Activated gamma-delta T cell treated with anti-CD3 and anti-CD28 coated beads, Interleukin-2, amount 50 U/mL, for 16 hours (primary cell): ENCODE measurements at places on chromosomes 2 and 18.

DNA sequence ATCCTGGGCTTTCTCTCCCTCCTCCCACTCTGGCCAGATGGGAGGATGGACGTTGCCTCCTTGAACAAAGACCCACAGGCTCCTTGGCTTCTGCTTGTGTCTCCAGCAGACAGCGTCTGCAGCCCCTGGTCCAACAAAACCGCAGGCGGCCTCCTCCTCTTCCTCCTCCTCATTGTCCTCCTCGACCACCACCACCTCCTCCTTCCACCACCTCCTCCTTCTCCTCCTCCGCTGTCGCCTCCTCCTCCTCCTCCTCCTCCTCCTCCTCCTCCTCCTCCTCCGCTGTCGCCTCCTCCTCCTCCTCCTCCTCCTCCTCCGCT, 45.7 kb upstream of the ALPP start:
- DNase-seq: no peak

DNA sequence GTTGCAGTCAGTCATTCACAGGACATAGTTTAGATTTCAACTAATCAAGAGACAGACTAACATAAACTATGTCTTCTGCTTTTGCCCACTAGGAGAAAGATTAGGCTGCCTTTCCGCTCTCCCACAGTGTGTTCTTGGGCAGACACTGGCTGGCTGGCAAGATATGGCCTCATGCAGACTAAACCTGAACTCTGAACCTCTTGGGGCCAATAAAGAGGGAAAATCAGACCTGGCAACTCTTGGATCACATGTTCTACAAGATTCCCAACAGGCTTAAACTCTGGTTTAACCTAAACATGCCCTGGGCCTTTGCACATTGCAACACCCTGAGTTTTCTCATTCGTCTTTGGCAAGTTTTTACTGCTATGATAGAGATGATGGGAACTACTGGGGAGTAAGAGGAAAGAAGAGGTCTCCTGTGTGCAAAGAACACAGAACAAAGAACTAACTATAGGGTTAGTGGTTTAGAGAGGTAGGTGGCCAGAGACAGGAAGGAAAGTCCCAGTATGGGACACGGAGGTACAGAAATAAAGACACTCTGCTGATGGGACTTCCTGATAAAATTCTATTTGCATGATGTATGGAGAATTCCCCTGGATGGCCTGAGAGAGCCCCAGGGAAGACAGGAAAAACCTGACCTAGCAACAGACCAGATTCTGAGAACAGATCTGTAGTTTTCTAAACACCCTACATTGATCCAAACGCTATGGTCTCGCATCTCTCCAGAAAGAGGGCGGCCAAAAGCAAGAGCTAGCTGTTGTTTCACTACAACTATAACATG, 2.0 kb upstream of the ATRAID start:
- DNase-seq: no peak

GRCh38 chr2:111900859-111901258, 2.5 kb downstream of the MERTK start:
- DNase-seq: no peak

- DNase-seq: no peak
Observed at GRCh38 chr2:69939722-69940121, 21.7 kb downstream of the ASPRV1 start.

DNA sequence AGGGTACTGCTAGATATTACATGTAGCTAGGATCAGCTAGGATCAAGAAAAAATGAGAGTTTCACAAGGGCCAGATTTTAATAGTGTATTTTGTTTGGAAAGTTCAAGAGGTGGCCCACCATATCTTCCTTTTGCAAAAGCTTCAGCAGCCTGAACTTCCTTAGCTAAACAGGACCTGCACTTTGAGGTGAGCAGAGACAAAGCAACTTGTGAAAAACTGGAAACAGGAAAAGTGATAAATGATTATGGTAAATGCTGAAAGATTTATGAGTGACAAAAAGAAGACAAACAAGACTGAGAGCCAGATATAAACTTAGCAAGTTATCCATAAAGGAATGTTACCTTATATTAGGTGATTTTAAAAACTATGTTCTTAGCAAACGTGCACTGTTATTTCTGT, 123.6 kb downstream of the ZNF521 start:
- DNase-seq: no peak

DNA sequence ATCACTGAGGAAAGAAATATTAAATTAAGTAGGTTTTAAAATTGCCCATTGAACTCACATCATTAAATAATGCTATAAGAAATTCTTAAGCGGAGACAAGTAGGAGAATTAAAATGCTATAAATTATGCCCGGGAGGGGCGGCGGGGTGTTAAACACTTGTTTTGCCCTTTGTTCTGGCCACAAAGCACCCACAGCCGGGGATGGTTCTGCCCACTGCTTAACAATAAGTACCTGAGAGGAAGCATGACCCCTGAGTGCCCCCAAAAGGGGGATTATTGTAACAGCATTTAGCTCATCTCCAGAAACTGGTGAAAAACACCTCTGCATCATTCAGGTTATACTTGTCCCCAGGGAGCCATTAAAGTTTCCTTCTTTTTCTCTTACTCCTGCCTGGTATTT, 332.7 kb upstream of the POU3F3 start:
- no peak for DNase-seq

GRCh38 chr2:236663287-236664101, 93.9 kb downstream of the ACKR3 start:
- DNase-seq: no peak

DNA sequence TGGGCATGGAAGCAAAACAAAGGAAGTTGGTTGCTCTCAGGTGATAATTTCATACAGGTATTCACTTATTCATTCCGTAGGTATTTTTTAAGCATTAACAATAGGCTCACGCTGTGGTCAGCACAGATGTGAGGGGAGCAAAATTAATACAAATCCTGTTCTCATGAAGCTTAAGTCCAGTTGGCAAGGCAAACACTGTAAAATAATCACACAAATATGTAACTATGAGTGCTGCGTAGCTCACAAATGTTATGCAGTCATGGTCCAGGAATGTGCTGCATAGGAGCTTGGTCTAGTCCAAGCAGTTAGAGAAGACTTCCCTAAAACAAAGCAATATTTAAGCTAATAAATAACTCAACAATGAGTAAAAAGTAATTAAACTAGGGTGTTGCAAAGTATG, 23.9 kb downstream of the SP5 start:
- no peak for DNase-seq

- DNase-seq: no peak
Observed at GRCh38 chr2:151357359-151357758, at the start of gene TNFAIP6. TSS of gene TNFAIP6 (plus strand) at chr2:151357592. CDS start at chr2:151357667, 75 bp downstream.

- no peak for DNase-seq
Observed at GRCh38 chr18:79631096-79631507, 48.5 kb upstream of the CTDP1 start.

DNA sequence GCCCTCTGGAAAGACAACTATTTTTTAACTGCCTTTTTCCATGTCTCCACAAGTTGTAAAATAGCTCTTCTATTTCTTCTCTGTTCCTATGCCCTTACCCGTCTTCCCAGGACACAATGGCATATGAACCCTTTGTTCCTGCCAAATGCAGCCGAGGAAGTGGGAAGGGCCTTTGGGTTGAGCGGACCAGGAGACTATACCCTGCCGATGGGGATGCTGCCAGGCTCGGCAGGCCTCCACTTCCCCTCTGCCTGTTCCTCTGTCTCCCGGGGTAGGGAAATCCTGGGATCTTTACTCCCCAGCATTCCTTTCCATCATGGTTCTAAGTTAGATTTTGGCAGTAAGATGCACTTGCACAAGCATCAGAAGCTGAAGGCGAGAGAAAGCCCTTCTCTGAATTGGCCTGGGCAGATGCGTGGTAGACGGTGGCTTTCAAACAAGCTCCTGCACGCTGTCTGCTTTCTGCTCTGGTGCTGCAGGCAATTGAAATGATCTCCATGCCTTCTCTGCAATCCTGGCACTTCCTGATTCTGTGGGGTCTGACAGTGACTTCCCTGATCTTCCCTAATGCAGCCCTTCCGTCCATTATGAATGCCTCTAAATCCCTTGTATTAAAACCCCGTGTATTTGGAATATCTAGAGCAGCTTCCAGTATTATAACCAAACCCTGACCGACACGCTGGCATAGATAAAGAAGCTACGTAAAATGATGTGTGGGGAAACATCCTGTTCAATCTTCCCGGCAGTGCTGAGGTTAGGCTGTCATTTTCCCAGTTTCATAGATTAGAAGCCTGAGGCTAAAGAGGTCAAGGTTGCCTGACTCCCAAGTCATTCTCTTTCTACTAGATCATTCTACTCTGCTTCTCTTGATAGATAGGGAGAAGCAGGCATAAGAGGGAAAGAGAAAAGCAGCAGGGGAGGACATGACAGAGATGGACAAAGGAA, 69.8 kb downstream of the MCFD2 start:
- DNase-seq: no peak

GRCh38 chr18:22684268-22684667, 248.9 kb upstream of the RBBP8 start:
- DNase-seq: no peak

- DNase-seq: no peak
Observed at GRCh38 chr18:30991397-30991796, 51.1 kb downstream of the DSC3 start.

- no peak for DNase-seq
Observed at GRCh38 chr18:51361130-51361860, 163.8 kb upstream of the MEX3C start.
